NCI-H1048 (cell line): ENCODE measurements at places on chromosomes 5 and 9.

DNA sequence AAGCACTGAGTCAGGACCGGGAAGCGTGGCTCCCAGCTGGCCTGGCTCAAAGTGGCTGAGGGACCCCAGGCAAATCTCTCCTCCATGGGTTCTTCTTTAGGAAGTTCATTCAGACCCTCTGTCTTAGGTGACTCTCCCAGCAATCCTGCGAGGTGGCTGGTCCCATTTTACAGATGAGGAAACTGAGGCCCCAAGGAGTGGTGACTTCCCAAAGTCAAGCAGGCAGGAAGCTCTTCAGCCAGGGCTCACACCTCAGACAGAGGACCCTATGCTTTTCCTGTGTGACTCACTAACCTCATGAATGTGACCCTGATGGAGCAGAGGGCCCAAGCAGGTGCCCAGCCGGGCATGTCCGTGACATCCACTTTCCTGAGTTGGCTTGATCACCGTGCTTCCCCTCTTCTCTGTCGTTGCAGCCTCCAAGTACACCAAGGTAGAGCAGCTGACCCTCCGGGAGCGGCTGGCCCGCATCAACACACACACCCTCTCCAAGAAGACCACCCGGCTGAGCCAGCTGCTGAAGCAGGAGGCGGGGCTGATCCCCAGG lies 36.5 kb downstream of the ARHGEF37 start:
- DNase-seq = no peak

- DNase-seq = no peak
Measured at GRCh38 chr9:69425136-69425801, 100.3 kb downstream of the ENTREP1 start.

GRCh38 chr5:66884564-66885243 lies 288.5 kb downstream of the MAST4 start:
- DNase-seq = no peak

DNA sequence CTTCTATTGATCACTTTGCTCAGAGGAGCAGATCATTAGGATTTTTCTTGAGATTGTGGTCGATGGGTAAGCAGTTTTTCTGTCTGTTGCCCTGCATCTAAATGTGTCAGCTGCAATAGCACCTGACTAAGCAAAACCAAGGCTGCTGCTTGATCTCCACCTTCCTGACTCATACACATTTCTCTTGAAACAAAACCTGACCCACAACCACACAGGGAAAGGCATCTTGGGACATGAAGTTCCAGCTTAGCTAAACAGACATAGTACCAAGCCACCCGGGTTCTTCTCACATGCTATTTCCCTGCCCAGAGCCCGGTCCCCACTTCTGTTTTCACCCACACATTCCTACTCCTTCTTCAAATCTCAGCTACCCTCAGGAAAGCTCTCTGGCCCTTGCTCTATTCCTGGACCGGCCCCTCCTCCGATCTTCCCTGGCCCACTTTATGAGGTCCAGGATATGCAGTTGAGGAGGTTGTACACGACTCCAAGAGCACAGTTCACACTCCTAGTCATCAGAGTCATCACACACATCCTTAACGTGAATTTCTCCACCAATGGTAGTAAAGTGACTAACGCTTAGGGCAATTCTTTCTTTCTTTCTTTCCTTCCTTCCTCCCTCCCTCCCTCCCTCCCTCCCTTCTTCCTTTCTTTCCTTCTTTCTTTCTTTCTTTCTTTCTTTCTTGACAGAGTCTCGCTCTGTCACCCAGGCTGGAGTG lies 16.0 kb upstream of the ZBTB43 start:
- no peak for DNase-seq

DNA sequence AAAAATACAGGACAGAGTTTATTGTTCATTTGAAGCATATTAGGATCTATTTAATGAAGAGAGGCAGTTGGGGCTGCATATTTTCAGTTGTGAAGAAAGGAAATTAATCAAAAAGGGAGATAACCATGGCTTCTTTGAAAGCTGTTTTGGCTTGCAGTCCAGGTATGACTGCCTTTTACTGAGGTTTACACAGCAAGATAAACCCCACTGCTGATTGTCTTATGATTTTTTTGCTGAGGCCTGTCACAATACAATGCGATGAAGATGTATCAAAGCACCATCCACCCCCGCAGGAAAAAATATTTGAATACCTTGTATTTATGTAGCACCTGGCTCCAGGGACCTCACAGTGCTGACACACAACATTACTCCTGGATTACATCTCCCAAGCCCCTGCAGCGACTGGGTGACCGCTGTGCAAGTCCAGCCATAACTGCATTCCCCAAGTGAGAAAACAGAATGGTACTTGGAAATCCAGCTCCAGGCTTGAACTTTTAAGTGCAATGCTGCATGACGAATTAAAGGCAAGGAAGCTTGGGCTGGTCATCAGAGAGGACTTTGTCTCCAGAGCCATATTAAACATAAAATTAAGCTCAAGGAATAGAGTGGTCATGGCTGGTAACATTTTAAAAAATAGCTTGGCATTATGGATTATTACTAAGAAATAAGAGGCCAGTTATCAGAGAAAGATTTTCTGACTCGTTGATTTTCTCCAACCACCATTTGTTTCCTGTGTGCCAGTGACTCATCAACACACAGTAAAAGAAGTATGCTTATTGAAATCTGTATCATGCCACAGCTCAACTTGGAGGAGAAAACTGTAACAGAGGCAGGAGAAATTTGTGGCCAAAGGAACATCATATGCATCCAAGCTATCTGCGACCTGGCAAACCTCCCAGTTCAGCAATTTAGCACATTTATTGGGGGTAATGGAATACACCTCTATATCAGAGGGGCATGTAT lies 374.2 kb downstream of the MAN2A1 start:
- DNase-seq = no peak

DNA sequence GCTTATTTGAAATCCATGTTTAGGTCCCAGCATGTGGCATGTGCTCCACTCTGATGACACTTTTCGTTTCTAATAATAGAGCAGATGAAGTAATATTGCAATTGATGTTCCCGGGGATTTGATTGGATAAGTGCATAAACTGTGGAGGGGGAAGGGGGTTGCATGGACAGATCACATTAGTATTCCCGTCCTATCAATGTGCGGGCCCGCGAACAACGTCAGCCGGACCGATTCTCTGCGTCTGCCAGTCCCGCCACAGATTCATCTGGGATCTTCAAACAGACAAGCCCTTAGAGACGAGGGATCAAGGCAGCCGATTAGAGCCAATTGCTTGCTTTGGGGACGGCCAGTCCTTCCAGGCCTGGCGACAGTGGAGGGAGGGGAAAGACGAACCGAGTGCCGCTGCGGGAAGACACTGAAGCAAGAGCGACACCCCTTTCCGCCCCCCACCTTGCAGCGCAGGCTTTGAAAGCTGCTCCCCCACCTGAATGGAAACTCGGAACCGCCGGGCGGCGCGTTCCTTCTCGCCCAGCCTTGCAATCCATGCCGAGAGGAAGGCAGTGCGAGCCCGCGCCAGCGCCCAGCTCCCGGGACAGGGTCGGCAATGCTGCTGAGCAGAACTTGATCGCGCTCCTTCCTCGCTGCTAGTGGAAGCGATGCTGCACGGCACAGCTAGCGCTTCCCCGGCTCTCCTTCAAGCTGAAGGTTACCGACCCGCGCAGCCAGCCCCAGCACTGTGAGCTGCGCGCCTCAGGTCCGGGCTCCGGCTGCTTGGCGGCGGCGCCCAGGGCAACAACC lies at the start of gene RGS7BP:
Gene RGS7BP, plus strand, starts transcription at position 247 of the 798 bp plus-strand sequence. CDS start 610 bp downstream, outside the sequence.
- no peak for DNase-seq

DNA sequence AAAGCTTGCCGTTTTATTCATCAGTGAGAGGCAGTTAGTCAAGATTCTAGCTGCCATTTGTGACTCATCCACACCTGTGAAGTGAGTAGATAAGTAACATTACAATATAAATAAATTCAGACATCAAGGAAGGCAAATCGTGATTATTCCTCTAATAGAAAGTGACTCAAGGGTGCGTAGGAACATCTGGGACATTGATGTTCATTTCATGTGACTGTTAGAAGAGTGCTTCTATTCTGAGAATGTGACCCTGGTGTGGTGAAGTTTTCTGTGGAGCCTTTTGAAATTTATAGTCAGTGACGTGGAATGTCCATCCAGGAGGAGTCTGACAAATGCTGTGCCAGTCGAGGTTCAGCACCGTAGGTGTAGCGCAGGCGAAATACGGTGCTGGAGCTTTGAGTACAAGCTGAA lies 48.4 kb upstream of the FAM240B start:
- DNase-seq = no peak
